Left lung (tissue), 14 donors: ENCODE measurements at places on chromosomes 11 and 22. TPM values are rescaled to one million over a fixed set of nuclear protein-coding genes. Genes with fewer than 3 reads are reported as not detected.

IL10RA gene
- total RNA-seq: 56.8 TPM

- no peak overlapping the region for H3K27ac ChIP-seq
- H3K27me3 ChIP-seq: no peaks in the 10 kb centered on the region
- H3K4me1 ChIP-seq: peaks cover 6% of the 10 kb centered on the region
- H3K36me3 ChIP-seq: no peaks in the 10 kb centered on the region
- no peak overlapping the region for H3K4me3 ChIP-seq
These were observed 4.6 kb downstream of the NUP160 start for GRCh38 chr11:47843361-47844055.

LMO2 gene
- 27.8 TPM for total RNA-seq

PRR33 gene
- not detected for total RNA-seq

DNA sequence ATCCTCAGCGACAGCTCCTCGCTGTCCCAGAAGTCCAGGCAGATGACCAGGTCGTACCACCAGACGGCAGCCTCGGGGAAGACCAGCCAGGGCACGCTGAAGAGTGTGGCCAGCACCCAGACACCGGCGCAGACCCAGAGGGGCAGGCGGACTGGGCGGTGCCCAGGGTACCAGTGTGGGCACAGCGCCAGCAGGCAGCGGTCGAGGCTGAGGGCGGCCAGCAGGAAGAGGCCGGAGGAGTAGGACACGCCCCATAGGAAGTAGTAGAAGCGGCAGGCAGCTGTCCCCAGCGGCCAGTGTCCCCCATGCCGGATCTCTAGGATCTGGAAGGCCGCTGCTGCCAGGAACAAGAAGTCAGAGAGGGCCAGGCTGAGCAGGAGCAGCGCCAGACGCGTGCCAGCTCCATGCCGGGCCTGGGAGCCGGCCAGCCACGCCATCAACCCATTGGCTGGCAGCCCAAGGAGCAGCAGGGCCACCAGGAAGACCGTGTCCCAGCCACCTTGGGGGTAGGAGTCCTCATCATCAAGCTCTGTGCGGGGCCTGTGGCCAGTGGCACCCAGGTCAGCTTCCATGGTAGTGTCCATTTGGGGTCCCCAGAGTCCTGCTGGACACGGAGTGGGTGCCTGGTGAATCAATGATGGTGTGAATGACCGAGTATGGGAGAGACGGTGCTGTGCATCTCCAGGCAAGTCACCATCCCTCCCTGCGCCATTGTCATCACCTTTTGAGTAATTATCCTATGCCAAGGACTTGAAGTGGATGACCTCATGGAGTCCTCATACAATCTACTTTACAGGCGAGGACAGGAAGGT, at the start of gene GPR152:
GPR152 (minus strand) TSS at position 589 of the 812 bp plus-strand sequence; CDS start at position 584, 5 bp downstream.
- DNase-seq: no peak
- peak within 1 kb of the TSS; percentile 13 for H3K27ac ChIP-seq
- no peak within 1 kb of the TSS for H3K4me3 ChIP-seq

DNA sequence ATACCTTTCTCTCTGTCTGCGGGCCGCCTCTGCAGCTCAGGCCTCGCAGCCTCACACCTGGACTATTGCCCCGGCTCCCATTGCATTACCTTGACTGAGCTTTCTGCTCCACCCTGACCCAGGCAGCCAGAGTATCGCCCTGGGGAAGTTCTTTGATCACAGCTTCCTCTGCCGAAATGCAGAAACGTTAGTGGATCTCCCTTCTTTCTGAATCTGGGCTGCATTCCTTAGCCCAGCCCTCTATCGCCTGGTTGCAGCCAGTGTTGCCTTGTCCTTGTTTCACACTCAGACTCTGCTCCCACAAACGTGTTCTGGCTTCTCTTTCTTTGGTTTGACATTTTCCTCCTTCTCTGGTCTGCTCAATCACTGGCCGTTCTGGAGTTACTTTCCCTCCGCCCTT, 195.7 kb downstream of the ADAMTS15 start:
- H3K4me3 ChIP-seq: no peak overlapping the region
- no peak overlapping the region for H3K27ac ChIP-seq
- H3K27me3 ChIP-seq: no peaks in the 10 kb centered on the region
- peaks cover 4% of the 10 kb centered on the region for H3K4me1 ChIP-seq
- H3K36me3 ChIP-seq: no peaks in the 10 kb centered on the region

OR51B4 gene
- not detected for total RNA-seq

GRCh38 chr11:32792111-32792947, 2.1 kb downstream of the CCDC73 start:
- no peaks in the 10 kb centered on the region for H3K4me1 ChIP-seq
- H3K36me3 ChIP-seq: no peaks in the 10 kb centered on the region
- no peaks in the 10 kb centered on the region for H3K27me3 ChIP-seq
- no peak overlapping the region for H3K27ac ChIP-seq

DSCAML1 gene
- total RNA-seq: 0.35 TPM
